Aorta (tissue), 5 donors: ENCODE measurements at places on chromosomes 16 and 17. TPM values are rescaled to one million over a fixed set of nuclear protein-coding genes. Genes with fewer than 3 reads are reported as not detected.

- DNase-seq = no peak
Measured at GRCh38 chr17:65446043-65446442, 115.4 kb downstream of the AXIN2 start.

GRCh38 chr16:47884116-47884725 lies 271.6 kb downstream of the ABCC12 start:
- no peak for DNase-seq

DNA sequence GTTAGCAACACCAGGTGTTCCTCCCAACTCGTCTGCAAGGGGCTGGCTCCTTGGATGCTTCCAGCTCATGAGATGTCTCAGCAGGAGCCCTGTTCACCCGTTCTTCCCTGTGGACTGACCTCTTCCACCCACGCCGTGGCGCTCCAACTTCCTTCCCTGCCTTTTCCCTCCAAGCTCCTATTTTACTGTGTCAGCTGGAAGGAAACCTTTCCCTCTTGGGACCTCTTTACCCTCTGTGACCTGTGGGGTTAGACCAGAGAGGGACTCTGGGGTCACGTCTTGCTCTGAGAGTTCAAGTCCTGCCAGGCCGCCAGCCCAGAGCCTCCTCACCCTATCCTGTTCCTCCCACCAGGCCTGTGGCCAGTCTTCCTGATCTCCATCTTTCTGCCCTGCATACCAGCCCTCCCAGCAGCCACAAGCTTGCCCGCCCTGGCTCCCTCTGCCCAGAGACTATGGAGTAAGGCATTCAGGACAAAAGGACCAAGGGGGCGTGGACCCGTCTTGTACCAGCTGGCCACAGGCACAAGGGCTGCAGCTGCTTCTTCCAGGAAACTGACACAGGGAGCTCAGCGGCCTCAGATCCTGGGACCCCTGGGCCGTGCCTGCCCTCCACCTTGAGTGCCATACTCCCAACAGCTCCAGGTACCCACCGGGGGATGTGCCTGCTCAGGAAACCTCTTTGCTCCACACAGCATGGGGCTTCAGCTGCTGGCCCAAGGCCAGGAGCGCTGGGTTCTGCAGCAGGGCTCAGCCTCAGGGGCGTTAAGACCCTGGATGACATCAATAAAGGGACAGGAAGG lies 3.0 kb downstream of the PAQR4 start:
- DNase-seq = no peak

HBQ1 gene
- total RNA-seq = not detected

CLDN7 gene
- total RNA-seq = 3.3 TPM

MT1A gene
- total RNA-seq = 82.2 TPM
